Naive thymus-derived CD4-positive, alpha-beta T cell (primary cell): ENCODE measurements at places on chromosomes 12 and 14. TPM values are rescaled to one million over a fixed set of nuclear protein-coding genes. Genes with fewer than 3 reads are reported as not detected.

The PPP1R1A gene
- not detected for total RNA-seq

DNA sequence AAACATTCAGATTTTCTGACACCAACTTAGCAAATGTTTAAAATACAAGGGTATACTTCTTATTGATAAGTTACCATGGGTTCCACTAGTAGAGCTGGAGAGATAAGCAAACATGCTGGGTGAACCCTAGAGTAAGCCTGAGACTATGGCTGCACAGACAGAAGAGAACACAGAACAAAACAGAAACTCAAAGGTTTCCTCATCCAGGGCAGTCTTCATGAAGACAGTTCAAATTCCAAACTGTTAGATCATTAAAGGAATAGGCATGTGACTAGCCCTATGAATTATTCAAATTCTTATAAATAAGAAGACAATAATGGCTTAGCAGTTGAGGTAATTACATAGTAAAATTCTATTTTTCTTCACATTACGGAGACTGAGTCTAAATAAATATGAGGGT, 28.1 kb downstream of the BTBD7 start:
- DNase-seq, result no peak

The NYNRIN gene
- 0.08 TPM for total RNA-seq

The RD3L gene
- not detected for total RNA-seq

- DNase-seq, result no peak
Measured at GRCh38 chr12:68886636-68887572, 46.1 kb downstream of the CPM start.

GRCh38 chr14:39641224-39641623, 209.0 kb upstream of the FBXO33 start:
- peak; percentile 30 for DNase-seq

- no peak for DNase-seq
Measured at GRCh38 chr12:63805704-63806672, 26.3 kb downstream of the RXYLT1 start.

DNA sequence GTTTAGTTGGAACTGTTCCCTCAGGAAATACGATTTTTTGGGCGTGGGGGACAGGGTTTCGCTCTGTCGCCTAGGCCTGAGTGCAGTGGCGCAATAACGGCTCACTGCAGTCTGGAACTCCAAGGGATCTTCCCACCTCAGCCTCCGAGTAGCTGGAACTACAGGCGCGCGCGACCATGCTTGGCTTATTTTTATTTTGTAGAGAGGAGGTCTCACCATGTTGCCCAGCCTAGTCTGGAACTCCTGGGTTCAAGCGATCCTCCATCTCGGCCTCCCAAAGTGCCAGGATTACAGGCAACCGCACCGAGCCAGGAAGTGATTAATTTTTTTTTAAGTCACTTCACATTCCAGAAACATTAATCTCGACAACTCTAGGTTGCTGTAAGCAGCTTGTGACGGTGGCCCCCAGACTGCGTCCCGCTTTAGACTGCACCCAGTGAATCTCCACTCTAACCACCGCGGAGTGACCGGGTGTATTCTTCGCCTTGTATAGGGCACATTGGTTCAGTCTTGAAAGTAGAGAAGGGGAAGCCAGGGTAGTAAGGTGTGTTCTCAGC, 830 bp upstream of the MIS18BP1 start:
- DNase-seq, result no peak

DNA sequence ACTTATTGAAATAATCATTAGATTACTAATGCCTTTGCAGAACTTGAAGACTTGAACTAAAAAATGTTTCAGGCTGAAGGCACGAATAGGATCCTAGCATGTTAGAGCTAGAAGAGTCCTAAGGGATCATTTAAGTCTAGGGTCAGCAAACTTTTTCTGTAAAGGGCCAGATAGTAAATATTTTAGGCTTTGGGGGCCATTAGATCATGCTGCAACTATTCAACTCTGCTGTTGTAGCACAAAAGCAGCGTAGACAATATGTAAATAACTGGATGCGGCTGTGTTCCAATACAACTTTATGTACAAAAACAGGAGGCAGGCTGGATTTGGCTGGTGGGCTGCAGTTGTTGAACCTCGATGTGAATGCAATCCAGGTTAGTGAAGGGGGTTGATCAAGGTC, 221.7 kb downstream of the ATP23 start:
- DNase-seq, result no peak

- no peak for DNase-seq
Measured at GRCh38 chr12:66149702-66150398, 19.3 kb upstream of the LLPH start.

DNA sequence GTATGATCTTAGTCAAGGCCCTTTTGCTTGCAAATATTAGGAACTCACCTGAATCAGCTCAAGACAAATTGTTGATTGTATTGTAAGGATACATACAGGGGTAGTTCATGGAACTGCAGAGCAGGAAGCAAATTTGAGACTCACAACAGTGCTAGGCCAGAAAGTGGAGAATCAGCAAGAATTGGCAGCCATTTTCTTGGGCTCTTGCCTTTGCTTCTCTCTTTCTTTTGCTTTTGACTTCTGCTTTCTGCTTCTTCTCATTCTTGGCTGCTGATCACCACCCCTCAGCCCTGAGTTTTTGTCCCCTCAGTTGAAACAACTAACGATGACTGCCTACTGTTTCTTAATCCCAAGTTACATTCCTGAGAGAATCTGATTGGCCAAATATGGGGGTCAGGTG, 34.8 kb downstream of the KCNK13 start:
- no peak for DNase-seq

The LUM gene
- total RNA-seq, result not detected in 2 replicates

DNA sequence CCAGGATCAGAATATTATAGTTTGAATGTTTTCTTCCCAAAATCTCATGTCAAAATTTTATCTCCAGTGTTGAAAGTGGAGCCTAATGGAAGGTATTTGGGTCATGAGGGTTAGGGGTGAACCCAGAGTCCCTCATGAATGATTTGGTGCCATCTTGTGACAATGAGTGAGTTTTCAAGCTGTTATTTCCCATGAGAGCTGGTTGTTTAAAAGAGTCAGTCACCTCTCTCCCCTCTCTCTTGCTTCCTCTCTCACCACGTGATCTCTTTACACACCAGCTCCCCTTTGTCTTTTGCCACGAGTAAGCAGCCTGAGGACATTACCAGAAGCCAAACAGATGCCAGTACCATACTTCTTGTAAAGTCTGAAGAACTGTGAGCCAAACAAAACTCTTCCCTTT, 561.6 kb downstream of the RERGL start:
- DNase-seq, result no peak

DNA sequence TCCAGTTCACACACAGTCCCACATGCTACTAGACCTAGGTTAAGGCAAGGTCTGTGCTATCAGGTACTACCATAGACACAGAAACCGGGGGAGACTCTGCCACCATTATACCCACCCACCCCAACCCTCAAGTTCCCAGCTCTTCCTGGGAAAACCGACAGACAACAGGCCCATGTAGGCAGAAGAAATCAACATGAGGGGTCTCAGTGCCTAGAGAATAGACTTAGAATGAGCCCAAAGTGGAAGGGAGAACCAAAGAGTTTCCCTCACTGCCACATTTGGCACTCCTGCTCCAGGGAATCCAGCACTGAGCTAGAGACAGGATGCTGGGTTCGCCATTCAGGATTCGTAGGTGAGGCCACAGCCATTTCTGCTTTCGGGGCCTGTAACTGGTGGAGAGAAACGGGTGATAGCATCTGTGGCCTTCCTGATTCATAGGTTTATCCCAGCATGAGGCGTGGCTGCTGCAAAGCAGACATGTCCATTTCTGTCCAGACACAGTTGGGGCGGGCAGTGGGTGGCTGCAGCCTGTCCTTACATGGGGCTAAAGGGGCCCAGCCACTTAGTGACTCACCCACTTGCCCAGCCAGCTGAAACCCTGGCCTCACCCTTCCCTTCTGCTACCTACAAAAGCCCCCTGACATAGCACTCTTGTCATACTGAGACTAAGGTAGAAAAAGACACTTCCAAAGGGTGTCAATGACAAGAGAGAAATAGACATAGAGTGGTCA, 69.4 kb downstream of the IRF2BPL start:
- no peak for DNase-seq

DNA sequence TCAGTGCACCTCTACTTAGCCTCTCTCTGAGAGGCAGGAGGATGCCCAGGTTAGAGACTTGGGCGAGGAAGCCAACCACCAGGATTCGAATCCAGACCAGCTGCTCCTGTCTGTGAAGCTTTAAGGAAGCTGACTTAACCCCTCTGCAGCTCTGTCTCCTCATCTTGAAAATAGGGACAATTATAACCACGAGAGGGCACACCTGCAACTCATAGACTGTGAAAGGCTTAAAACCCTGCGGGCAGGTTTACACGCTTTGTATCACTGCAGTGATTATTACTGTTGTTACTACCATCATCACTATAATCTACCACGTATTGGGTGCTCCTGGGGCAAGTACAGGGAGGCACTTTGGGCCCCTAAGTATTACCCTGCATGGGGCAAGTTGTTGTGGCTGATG, 379.8 kb downstream of the VRK1 start:
- DNase-seq, result peak; percentile 49

DNA sequence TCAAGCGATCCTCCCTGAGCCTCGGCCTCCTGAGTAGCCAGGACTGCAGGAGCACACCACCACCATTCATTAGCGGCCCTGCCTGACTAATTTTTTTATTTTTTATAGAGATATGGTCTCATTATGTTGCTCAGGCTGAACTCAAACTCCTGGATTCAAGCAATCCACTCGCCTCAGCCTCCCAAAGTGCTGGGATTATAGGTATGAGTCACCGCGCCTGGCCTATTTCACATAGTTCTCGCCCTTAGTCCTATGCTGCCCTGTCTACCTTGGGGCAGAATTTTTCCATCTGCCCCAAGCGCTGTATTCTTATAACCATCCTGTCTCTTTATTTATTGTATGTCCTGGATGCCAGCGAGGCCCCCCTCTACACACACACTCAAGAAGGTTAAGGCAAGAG, 50.9 kb upstream of the BCL2L14 start:
- no peak for DNase-seq

DNA sequence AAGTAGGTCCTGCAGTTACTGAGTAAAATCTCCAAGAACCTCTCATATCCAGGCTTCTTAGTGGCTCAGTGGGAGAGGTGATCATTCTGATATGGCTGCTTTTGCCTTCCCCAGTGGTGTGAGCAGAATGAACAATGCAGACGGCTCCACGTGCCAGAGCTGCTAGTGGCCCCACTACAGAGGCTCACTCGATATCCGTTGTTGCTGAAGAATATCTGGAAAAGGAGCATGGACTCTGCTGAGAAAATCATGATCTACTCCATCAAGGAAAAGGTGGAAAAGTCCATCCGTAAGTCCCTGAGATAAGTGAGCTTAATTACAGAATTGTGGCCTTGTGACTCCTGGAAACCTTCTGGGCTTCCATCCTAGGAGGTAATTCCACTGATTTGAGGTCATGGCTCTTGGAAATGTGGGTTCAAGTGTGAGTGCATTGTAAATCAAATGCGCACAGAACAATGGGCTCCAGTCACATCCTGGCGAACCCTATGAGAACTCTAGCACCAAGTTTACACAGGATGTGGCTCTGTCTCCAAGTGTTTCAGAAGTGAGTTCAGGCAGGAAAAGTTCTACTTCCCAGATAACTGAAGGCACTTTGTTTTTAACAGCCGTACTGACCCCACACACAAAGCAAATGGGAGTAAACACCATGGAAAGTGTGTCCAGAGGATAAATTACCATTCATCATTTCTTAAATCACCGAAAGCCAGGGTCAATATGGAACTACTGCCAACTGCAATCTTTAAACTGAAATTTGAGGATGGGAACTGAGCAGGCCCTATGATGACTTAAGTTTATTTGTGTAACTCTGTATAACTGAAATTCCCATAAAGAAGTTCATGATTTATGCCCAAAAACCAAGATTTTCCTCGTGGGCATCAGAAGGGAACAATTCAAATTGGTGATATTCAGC, 51.4 kb downstream of the PLEKHG7 start:
- DNase-seq, result no peak

DNA sequence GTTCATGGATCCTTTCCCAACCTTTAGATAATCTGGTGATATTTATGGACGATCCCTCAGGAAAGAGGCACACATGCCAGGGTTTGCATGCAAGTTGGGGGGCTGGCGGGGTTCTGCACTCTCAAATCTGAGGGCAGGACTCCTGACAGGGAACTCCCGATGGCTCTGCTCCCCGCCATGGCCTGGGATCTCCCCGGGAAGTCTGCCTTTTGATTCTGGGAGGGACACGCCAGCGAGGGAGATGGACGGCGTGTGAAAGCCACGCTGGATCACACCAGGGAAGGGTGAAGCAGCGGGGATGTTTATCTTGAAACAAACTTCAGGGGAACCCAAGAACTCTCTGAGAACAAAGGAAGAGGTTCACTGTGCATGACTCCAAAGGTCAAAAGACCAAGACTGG, 43.6 kb downstream of the LGMN start:
- no peak for DNase-seq

DNA sequence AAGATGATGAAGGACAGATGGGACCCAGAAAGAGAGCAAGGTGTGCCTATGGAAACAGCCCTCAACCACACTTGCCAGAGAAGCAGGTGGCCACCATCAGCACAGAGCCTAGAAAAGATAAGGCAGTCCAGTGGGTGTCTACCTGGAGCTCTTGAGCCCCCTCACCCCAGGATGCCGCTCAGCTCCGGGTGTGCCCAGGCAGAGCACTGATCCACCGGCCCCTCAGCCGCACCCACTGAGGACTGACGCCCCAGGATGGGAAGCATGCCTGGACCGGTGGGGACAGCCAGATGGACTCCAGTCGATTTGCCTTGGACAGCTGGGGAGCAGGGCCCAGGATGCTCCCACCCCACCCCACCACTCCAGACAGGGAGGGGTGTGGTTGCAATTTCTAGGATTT, 15.1 kb upstream of the ZFP36L1 start:
- DNase-seq, result no peak

The BCL2L14 gene
- 1.4 TPM for total RNA-seq

- no peak for DNase-seq
Measured at GRCh38 chr12:22285846-22286245, 48.7 kb downstream of the ST8SIA1 start.

DNA sequence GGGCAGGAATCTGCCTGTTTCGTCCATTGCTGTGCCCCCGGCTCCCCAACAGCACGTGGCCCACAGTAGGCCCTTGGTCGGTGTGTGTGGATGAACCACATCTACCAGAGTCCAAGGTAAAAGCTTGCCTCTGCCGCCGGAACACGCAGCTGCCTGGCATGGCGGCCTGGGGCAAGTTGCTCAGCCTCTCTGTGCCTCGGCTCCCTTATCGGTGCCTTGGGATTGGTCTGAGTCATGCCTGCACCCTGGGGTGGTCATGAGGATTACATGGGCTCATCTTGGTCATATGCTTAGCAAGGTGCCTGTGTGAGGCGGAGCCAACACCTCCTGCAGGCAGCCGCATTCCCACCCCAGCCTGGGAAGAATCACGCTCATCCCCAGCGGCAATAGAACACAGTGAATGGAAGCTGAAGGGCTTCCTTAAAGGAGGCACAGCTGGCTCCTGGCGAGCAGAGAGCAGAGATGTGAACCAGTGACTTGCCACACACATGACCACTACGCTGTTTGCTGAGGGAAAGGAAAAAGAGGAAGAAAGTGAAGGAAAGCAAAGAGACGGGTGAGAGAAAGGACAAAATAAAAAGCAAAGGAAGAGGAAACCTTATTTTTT, 5.5 kb upstream of the SCARB1 start:
- DNase-seq, result no peak

The MSRB3 gene
- not detected in 2 replicates for total RNA-seq
